Naive thymus-derived CD4-positive, alpha-beta T cell (primary cell): ENCODE measurements at places on chromosomes 2 and 18.
A peak's percentile ranks its signal among the peaks of the same experiment; 100 is the strongest.

DNA sequence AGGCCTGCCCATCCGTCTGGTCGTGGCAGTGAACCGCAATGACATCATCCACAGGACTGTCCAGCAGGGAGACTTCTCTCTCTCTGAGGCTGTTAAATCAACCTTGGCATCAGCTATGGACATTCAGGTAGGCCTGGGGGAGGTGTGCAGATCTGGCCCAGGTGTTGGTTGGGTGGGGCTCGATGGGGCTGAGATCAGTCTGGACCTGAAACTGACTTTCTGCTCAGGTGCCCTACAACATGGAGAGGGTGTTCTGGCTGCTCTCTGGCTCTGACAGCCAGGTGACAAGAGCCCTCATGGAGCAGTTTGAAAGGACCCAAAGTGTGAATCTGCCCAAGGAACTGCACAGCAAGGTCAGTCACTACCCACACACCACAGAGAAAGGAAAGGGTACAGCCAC, 12.6 kb downstream of the THNSL2 start:
- DNase-seq = no peak

DNA sequence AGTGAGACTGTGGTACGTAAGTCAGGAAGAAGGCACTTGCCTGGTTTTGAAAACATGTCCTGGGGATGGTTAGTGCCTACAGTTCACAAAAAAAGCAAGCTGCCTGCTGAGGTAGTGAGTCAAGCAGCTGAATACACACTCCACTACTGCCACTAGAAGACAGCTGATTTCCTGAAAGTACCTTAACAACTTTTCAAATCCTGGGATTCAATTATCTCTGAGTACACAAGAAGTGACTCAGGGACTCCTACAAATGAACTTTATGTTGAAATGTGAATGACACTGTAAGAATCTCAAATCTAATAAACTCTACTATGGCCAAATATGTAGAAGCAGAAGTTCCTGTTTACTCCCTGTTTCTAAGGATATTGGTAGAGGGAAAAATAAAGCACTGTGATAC, 58.0 kb upstream of the ARL5A start:
- DNase-seq = no peak

DNA sequence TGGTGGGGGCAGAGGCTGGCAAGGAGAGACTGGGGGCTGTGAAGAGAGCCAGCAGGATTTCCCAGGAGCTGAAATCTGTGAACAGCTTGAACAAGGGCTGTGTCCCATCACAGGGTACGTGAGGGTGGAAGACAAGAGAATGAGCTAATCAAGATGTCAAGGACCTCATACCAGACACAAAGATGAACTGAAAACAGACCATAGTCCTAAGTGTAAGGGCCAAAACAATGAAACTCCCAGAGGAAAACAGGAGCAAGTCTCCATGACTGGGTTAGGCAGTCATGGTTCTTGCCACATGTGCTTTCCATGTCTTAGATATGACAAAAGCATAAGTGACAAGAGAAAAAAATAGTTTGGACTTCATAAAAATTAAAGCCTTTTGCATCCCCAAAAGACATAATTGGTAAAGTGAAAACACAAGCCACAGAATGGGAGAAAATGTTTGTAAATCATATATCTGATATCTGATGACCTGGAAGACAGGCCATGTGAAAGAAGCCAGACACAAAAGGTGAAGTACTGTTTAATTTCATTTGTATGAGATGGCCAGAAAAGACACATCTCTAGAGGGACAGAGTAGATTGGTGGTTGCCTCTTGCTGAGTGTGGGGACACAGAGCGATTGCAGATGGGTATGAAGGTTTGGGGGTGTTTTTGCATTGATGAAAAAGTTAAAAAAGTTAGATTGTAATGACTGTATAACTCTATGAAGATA, 67.6 kb downstream of the FHOD3 start:
- DNase-seq = no peak

DNA sequence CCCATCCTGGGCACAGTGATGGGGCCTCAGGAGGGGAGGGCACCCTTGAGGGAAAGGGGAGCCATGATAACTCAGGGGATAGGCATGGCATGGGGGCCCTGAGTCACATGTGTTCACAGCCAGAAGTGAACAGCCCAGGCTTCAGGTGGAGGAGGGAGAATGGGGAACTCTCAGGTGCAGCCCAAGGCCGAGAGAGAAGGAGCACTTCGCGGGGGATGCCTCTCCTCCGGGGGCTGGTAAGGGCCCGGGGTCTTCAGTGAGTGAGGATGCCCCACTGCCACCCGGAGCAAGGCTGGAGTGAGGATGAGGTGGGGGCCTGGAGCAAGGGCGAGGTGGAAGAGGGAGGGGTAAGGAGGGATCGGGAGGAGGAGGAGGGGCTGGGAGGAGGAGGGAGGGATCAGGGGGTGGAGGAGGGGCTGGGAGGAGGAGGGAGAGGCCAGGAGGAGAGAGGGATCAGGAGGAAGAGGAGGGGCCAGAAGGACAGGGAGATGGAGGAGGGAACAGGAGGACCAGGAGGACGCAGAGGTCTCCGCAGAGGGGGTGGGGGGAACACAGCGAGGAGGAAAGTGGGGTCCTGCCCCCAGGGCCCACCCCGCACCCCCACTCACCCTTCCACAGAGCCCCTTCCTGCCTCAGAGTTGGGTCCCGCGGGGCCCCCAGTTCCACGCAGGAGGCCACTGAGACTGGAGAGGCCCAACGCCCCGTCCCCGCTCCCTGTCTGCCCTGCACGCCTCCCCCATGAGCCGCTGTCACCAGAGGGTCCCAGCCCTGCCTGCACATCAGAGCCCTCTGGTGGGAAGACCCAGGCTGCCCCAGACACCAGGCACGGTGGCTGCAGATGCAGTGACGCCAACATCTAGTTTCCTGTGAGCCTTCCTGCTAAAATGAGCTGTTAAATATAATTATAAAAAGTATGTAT, 42.8 kb downstream of the RAMP1 start:
- peak; percentile 31 for DNase-seq

- no peak for DNase-seq
These were observed 111.3 kb upstream of the TLK1 start for GRCh38 chr2:171271971-171272436.

DNA sequence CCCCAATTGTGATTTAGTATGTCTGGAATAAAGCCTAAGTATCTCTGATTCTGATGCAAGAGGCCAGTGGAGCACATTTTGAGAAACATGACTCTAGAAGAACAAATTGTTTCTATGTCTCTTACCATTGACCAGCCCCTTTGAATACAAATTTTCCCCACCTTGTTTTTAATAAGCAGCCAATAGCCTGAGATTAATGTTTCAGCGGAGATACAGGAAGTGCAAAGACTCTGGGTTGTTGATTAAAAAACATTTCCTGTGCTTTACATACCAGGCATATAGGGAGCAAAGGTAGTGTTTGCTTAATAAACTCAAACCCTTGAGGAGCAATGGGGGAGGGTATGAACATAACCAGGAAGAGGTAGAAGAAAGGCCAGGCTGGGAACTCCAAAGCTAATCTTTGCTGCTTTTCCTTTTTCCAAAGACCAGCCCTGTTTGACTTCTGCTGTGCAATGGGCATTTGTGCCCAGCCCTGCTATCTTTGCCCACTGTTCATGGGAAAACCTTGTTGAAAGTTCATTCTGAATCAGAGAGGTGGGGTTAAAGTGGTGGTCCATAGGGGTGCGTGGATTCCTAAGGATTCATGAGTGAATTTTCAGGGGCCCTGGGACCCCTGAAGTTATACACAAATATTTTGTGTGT, 29.3 kb downstream of the UPP2 start:
- DNase-seq = no peak

GRCh38 chr2:127663566-127664064, 11.7 kb downstream of the LIMS2 start:
- DNase-seq = no peak

DNA sequence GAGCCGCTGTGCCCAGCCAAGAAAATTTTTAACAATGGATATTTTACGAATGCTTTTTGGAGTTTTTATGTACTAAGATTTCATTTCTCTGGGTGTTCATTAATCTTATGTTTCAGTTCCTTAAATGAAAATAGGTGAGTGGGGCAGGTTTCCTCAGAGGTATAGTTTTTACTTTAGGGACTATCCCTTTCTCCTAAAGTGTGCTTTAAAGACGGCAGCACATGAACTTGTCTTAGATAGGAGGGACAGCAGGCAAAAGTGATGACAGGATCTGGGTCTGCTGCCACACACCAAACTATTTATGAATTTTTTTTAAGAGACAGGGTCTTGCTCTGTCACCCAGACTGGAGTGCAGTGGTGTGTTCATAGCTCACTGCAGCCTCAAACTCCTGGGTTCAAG, 8.0 kb upstream of the REL start:
- no peak for DNase-seq

GRCh38 chr2:95273566-95274290, 521 bp upstream of the PROM2 start:
- DNase-seq = no peak

GRCh38 chr2:31406593-31407385, 7.8 kb downstream of the XDH start:
- DNase-seq = no peak

- no peak for DNase-seq
These were observed 84.5 kb downstream of the CELF4 start for GRCh38 chr18:37481072-37481471.

DNA sequence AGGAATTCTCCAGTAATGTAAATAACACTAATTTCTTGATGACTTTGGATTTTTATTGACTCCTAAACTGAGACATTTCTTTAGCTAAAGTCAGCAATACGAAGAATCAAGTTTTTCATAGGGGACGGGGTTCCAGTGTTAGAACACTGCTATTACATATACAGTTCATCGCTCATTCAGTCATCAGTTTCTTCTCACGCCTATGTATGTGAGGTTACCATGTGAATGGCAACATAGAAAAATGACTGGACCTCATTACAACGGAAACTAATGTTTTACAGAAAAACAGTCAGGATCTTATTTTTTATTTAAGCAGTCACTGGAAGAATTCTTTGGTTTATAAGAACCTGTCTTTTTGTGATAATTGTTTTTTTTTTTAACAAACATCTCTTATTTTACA, 56.4 kb downstream of the THADA start:
- no peak for DNase-seq

DNA sequence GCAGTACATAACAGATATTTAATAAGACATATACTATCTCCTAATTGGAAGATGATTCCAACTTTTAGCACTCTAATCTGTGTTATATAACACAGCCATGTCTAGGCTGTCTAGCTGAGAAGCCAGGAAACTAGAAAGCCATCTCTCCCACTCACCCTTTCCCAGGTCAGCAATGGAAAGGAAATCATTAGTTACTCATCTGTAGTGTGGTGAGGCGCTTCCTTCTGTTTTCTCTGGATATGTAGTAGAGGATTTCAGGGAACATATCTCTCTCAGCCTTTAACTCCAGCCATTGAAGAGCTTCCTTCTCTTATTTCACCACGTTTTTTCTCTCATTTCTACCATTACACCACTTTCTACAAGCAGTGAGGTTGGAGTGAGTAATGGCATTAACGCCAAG, 19.4 kb downstream of the RBBP8 start:
- DNase-seq = no peak

DNA sequence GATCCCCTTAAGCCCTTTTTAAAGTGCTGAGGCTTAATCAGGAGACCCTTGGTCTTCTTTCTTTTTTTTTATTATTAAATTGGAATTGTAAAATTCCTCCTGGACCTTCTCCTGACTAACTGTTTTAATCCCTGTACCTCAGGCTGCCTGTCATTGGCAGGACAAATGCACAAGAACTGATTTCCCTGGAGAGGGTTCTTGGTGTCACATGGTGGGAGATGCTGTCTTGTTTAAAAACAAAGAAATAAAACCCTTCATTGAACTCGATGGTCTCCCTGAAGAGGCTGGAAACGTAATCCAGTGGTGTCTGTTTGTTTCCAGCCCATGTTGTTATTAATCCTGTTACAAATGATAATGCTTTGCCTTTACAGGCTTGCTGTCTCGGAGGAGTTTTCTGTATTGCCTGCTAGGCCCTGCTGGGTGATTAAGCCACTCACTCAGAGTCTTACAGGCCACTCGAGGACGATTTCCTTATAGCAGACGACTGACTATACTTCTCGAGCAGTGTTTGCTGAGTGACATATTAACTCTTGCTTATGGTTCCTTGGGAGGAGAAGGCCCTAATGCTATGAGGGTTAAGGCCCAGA, 100.5 kb upstream of the MGAT5 start:
- DNase-seq = no peak

- no peak for DNase-seq
These were observed 521.0 kb downstream of the PLCL1 start for GRCh38 chr2:198325359-198325758.

DNA sequence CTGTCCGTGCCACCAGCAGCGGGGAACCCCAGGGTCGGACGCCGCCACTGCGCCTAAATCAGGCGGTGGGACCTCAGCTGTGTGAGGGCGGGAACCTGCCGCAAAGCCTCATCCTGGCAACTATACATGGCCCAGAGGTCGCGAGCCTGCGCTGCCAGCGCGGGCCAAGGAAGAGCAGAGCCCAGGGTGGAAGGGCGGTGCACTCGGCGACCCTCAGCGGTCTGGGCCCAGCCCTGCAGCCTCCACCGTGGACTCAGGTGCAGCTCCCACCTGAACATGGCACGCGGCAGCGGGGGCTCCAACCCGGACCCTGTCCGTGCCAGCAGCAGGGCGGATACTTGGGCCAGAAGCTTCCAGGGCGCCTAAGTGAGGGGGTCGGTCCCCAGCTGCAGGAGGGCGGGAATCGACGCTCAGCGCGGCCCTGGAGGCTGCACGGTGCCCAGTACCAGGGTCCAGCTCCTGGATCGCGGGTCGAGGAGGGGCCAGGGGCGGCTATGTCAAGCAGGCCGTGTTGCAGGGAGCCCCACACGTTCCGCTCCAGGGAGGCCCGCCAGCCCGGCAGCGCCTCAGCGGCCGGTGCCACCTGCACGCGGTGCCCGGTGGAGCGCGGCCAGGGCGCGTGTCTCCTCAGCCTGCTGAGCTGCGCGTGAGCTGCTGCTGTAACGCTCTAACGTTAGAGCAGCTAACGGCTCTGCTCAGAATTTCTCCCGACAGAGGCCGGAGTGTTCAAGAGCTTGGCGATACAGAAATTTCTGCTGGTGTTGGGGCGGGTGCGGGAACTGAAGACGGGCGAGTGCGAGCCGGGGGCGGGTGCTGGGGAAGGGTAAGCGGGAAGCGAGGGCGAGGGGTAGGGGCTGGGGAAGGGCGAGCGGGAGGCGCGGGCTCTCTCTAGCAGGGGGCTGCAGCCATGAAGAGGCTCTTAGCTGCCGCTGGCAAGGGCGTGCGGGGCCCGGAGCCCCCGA, at the start of gene ANKRD30B:
Gene ANKRD30B, plus strand, starts transcription at position 660 of the 962 bp plus-strand sequence. Its CDS starts 248 bp downstream, at position 908.
- no peak for DNase-seq

- no peak for DNase-seq
These were observed 20.2 kb downstream of the MGAT4A start for GRCh38 chr2:98710734-98711133.

DNA sequence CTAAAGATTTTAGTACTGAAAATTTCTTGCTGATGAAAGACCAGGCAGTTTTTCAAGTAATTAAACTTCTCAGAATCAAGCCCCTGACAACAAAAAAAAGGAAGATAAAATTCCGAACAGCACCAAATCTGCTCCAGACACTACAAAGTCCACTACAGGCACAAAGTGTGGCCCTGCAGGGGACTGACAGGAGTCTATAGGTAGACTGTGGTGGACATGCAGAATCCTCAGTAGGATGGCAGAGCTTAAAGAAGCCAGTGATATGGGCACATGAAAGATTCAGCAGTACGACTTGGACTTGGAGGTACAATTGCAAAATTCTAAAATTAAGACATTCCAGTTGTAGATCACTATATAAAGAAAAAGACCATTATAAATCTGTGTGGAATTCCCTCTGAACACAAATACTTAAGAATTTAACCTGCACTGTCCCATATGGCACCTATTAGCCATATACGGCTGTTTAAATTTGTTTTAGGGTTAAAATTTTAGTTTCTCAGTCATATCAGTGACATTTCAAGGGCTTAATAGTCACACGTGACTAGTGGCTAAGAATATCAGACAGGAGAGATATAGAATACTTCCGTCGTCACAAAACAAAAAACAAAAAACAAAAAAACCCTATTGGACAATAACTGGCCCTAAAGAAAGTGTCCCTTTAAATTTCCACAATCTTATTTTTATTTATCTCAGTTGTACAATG, 32.0 kb downstream of the SFT2D3 start:
- no peak for DNase-seq
